HCT116 (cell line): ENCODE measurements at places on chromosomes 2 and 18.

DNA sequence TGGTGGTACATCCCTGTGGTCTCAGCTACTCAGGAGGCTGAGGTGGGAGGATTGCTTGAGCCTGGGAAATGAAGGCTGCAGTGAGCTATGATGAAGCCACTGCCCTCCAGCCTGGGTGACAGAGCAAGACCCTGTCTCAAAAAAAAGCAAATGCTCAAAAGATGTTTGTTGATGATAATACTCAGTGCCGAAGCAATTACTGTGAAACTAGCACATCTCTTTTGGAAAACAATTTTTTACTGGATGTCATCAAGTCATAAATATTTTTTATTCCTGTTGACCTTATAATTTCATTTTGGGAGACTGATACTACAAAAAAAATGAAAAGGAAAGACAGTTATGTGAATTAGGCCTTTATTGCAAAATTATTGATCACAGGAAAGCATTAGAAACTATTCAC is 34.5 kb upstream of the FHOD3 start:
- DNase-seq, result no peak

GRCh38 chr2:106183101-106183696 is 10.9 kb downstream of the UXS1 start:
- DNase-seq, result no peak

GRCh38 chr18:6022074-6022444 is 126.7 kb upstream of the TMEM200C start:
- no peak for DNase-seq

DNA sequence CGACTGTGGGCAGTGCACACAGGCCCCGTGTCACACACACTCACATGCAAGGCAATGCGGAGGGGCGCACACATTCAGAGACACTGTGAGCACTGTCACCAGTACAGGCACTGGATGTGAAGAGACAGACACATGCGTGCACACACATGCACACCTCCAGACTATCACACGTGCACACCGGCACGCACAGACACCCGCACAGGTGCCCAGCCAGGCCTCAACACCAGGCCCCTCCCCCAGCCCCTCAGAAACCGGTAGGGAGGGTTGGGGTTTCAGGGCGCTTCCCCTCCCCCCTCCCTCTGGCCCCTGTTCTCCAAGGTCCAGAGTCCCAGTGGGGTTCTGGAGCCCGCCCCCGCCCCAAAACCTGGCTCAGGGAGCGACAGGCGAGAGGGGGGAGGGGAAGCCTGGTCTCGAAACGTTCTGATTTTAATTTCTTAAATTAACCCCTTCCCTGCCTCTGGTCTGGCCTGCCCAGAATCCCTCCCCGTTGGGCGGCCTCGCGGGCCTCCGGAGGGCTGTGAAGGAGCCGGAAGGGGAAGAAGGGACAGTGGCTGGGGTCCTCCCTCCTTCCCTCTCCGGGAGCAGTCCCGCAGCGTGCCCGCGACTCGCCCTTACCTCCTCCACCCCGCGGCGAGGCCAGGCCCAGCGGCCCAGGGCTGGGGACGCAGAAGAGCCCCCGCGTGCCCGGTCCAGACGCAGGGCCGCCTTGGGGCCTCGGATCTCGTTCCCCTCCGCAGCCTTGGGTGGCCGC is 558 bp downstream of the FBXO41 start:
- DNase-seq, result no peak

DNA sequence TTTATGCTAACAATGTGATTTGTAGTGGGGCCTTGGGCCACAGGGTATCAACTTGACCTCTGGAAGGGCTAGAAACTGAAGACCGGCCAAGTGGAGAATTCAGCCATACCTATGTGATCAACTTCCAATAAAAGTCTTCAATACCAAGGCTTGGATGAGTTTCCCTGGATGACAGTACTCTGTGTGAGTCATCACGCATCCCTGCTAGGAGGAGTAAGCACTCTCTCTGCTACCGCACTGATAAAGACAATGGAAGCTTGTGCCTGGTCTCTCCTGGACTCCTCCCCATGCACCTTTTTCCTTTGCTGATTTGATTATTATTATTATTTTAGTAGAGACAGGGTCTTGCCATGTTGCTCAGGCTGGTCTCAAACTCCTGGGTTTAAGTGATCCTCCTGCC is 58.1 kb downstream of the SKA1 start:
- DNase-seq, result no peak

- DNase-seq, result no peak
These were observed 132.1 kb upstream of the SETBP1 start for GRCh38 chr18:44548291-44549221.

- DNase-seq, result no peak
These were observed 201.5 kb upstream of the SLC35G4 start for GRCh38 chr18:11407940-11408339.

GRCh38 chr18:69944436-69944835 is 3.2 kb downstream of the CD226 start:
- no peak for DNase-seq

DNA sequence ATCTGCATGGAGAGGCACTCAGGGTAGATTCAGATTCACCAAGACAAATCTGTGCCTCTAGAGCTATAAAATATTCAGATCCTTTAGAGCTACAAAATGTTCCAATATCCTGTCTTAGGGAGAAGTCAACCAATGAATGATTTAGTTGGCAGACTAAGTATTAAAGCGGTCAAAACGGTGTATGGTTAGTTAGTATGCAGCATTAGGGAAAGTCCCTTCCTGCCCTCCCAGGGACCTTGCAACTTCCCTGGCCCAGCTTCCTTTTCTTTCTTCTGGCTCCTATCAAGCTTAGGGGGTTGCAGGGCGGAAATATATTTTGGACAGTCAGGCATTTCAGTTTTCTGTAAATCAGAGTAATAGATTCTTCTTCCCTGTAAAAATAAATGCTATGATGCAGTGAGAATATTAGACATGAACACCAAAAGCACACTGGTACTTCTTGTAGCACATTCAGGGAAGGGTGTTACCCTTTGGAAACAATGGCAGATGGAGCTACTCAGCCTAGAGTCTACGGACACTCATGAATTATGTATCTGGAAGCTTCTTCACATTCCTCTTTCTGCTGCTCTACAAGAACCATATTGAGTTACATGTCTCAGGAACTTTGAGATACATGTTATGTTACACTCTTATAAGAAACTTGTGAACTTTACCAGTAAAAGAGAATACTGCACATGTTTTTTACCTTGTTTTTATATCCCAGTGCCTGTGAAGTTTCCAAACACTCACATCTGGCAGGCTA is 45.7 kb downstream of the CCDC93 start:
- DNase-seq, result no peak

GRCh38 chr2:162556996-162557395 is 213.1 kb downstream of the GCA start:
- DNase-seq, result no peak

GRCh38 chr2:193810533-193810932 is 1615.8 kb upstream of the TMEFF2 start:
- no peak for DNase-seq

GRCh38 chr2:190311893-190312634 is 7.6 kb downstream of the HIBCH start:
- DNase-seq, result no peak

- DNase-seq, result no peak
These were observed 3.0 kb downstream of the KLHL41 start for GRCh38 chr2:169512525-169512924.

- no peak for DNase-seq
These were observed 48.8 kb upstream of the TMEFF2 start for GRCh38 chr2:192243488-192243887.

DNA sequence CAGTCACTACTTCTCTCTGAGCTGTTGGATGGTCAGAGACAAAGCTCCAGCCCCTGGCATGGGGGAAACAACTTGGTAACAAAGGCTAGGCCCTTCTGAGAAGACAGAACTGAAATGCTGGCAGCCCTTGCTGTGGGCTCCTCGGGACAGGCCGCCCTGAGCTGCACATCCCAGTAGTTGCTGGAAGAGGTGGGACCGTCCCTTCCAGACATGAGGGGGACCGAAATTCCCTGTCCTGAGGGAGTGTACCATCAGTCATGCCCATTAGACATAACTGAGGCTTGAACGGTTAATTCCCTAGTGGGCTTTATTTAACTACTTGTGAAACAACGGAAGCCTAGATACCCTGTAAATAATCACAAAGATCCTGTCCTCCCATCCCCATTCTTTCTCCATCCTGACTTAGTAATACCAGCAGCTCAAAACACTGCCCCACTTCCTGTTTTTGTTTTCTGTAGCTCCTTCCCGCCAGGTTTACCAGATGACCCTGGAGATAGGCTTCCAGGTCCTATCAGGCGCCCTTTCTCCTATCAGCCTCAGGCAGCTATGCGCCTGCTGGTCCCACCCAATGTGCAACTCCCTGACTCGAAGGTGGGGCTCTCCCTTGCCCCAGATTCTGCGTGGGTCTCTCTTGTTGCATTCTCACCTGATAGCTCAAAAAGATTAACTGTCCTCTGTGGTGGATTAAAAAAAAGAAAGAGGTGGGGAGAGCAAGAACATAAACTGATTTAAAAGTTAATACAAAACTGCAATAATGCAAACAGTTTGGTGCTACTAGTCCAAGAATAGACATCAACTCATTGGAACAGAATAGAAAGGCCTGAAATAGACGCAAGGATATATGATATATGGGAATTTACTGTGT is 37.0 kb upstream of the NT5DC4 start:
- DNase-seq, result no peak

DNA sequence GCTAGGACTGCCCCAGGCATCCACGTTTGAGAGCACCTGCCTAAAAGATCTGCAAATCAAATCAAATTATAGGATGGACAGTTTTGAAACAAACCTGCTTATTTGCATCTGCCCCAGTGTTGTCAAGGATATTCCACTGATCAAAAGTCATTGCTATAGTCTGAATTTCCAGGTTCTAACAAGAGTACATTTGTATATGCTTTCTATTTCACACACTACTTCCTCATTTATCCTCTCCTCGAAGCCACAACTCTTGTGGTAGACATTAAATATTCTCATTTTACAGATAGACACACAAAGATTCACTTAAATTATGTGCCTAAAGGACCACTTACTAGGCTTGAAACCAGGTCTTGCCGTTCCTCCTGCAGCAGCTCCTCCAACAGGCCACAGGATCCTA is 11.9 kb upstream of the TET3 start:
- no peak for DNase-seq

DNA sequence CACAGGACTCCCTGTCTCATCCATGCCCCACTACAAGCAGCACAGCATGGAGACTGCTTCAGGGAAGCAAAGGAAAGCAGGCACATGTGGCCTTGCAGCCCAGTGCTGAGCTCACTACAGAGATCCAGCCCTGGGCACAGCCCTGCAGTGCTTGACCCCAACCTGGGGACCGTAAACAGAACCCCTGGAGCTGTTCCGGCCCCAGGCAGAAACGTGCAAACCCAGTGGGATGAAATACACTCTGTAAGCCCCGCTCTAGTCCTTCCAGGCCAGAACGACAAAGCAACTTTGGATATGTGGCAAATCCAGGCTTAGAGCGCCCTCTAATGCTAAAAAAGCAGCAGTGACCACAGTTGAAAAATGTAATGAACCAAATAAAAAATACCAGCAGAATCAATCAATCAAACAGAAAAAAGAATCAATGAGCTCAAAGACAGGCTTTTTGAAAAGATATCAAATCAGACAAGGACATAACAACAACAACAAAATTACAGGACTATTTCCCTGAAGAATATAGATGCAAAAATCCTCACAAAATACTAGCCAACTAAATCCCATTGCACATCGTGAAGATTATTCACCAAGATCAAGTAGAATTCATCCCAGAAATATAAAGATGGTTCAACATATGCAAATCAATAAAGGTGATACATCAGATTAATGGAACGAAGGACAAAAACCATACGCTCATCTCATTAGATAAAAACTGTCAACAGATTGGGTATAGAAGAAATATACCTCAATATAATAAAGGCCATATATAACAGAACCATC is 45.6 kb downstream of the ZNF519 start:
- DNase-seq, result no peak

DNA sequence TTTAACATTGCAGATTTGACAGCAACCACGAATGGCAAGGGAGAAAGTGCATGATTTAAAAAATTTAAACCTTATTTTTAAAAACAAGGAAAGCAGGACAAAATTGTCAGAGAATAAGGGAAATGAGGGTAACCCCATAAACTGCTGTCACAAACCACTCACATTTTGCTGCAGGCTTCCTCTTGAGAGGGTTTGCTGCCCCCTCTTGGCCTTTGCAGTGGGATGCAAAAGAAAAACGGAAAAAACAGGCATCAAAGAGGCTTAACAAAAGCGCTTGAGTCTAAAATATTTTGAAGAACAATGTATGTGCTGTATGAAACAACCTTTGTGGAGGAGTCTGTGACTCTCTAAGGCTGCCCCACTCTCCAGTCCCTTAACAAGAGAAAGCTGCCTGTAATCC is 91.6 kb downstream of the TMX3 start:
- DNase-seq, result peak; percentile 16

- DNase-seq, result no peak
These were observed 123.1 kb downstream of the LRRTM4 start for GRCh38 chr2:77398970-77399600.

DNA sequence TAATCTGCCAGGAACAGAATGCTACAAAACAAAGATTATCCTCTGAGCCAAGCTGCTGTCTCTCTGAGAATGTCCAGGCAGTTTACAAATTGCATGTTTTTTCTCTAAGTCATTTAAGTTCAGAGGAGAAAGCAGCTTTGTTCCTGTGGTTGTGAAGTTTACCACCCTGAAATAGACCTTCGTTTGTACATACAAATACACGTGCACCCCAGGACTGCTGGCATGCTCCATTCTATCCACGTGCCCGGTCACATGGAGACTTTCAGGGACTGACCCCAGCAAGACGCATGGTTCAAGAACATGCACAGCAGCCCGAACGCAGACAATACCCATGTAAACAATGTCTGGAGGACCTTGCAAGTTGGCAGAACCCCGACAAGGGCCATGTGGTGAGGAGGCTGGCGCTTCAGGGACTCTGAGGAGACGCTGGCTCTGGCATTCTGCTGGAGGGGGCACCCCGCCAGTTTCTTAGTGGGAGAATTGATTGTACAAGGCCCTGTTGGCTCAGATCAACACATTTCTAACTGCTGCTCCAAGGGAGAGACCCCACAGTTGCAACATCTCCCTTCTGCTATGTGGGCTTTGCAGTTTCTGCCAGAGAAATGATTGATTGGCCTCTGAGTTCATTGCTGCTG is 33.3 kb downstream of the FAM178B start:
- no peak for DNase-seq

- DNase-seq, result no peak
These were observed 701.1 kb upstream of the KLHL29 start for GRCh38 chr2:22683914-22684313.

GRCh38 chr2:144083211-144083610 is 436.7 kb downstream of the ZEB2 start:
- no peak for DNase-seq

GRCh38 chr18:62664414-62664813 is 50.9 kb upstream of the PHLPP1 start:
- DNase-seq, result no peak

- no peak for DNase-seq
These were observed 4.0 kb downstream of the EMILIN2 start for GRCh38 chr18:2850816-2851215.

- no peak for DNase-seq
These were observed 36.0 kb upstream of the BIN1 start for GRCh38 chr2:127142663-127143630.
